GM12878 (cell line): ENCODE measurements at places on chromosomes 4 and X.

GRCh38 chr4:149572716-149573115 lies 242.9 kb downstream of the IQCM start:
- DNase-seq, result no peak

- no peak for DNase-seq
Measured at GRCh38 chrX:2894885-2895292, 34.2 kb downstream of the ARSD start.

DNA sequence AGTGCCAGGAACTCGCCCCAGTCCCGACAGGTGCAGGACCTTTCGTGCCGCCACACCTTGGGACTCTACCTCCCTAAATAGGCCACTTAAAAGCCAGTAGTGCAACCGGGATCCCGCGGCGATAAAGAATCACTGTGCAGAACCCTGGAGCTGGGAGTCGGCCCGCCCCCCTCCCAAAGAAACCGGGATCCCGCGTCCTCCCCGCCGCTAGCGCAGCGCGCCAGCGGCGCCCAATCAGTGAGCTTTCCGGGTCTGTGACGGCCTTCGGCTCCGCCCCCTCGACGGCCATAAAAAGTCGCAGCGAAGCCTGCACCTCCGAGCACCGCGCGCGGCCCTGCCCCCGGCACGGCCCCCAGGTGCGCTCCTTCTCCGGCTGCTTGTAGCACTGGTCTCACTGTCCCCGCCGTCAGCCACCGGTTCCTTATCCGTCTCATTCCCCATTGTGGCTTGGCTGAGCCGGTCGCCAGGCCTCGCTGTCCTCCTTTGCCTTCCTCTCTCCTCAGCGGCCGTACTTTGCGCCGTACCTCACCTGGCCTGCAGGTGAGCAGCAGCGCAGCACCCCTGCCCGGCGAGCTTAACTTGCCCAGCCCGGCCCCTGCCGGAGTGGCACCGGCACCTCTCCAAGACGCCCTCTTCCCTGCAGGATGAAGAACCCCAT lies at the start of gene LRAT:
TSS of gene LRAT (plus strand) at position 318 of the 658 bp plus-strand sequence. CDS start at position 645, 327 bp downstream.
- DNase-seq, result no peak

GRCh38 chr4:140300271-140300970 lies 73.0 kb upstream of the SCOC start:
- no peak for DNase-seq

GRCh38 chr4:61128682-61129081 lies 71.4 kb upstream of the ADGRL3 start:
- no peak for DNase-seq

DNA sequence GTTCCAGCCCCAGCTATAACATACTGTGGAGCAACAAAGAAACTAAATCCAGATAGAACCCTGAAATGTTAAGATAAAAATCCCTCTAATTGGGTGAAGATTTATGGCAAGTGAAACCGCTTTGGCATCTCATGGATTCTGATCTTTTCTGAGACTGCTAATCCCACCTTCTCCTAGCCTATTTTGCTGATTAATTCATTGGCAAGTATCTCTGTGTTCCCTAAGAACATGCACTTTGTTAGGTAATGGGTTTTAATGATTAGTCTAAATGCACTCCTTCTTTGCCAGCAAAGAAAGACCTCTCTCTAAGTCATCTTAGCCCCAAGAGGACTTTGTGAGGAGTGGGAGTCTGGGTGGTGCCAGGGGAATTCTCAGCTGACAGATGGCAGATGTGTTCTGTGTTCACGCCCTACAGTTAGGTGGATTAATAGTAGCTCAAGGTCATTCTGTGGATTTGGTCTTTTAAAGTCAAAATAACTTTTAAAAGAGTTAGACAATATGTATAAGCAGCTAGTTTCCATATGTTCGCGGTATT lies 171.3 kb downstream of the UNC5C start:
- no peak for DNase-seq

GRCh38 chr4:26829018-26829417 lies 31.6 kb upstream of the STIM2 start:
- no peak for DNase-seq

DNA sequence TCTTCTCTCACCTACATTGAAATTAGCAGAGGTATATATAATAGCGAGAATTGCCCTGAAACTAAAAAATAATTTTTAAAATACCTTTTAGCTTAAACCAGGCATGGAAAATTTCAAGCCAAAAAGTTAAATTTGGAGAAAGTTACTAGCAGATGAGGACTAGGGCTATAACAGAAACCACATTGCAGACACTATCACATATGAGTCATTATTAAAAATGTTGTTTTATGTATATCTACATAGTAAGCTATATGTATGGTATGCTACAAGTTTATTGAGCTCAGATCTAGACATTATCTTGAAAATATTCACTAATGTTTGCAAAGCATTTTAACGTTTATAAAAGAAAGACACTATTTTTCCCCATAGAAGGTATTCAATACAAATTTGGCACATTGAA lies 147.8 kb downstream of the PAPSS1 start:
- no peak for DNase-seq

DNA sequence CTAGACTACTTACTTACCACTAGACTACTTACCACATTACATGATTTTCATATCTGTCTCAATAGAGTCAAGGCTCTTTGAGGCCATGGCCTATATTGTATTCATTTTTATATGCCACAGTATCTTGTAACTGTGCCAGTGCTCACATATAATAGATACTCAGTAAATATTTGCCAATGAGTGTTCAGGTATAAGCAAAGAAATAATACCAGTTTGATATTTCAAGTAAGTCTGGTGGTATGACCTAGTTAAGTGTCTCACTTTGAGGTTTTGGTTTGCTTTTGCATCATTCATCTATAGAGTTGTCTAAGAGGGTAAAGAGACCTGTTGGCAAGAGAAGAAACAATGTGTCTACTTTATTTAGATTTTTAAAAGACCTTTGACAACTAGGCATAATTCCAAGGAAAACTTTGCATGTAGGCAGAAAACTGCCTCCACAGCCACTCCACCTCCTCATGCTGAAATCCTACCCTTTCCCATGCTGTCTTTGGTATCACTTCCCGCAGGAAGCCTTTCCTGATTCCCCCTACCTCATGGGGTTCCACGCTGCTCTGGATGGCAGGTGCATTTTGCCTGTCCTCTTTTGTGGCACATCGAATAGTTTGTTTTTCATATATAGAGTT lies 91.3 kb upstream of the KLHL13 start:
- no peak for DNase-seq

GRCh38 chr4:57633212-57633859 lies 523.2 kb upstream of the IGFBP7 start:
- DNase-seq, result no peak

DNA sequence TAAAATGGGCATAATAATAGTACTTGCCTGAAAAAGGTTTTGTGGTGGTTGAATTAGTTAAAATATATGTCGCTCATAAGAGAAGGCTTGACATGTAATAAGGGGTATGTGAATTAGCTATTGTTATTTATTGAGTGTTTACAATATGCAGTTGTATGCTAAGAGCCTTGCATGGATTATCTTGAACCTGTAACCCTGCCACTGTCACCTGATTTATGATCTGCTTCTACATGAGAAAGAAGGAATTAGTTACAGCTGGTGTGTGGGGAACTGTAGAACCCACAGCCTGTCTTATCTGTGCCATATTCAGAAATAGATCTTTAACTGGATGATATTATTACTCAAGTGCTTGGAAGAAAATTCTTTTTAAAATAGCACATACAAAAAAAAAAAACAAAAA lies 227.7 kb downstream of the LDB2 start:
- DNase-seq, result no peak

DNA sequence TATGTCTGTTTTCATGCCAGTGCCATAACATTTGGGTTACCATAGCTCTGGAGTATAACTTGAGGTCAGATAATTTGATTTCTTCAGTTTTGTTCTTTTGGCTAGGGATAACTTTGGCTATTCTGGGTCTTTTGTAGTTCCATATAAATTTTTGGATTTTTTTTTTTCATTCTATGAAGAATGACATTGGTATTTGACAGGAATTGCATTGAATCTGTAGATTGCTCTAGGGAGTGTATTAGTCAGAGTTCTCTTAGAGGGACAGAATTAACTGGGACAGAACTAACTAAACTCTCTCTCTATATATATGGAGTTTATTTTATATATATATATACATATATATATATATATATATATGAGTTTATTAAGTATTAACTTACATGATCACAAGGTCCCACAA lies 32.2 kb upstream of the SLIT2 start:
- DNase-seq, result no peak

- no peak for DNase-seq
Measured at GRCh38 chrX:137565921-137566745, at the start of gene ZIC3. Gene ZIC3 (plus strand): TSS chrX:137566127. CDS start chrX:137566692, 565 bp downstream.

- DNase-seq, result no peak
Measured at GRCh38 chrX:30627818-30628652, 25.2 kb upstream of the GK start.
